ENCODE measurements at places on chromosomes 3 and 15. TPM values are rescaled to one million over a fixed set of nuclear protein-coding genes. Genes with fewer than 3 reads are reported as not detected.

GRCh38 chr3:143329567-143330211 lies 210.1 kb downstream of the CHST2 start:
- H3K27me3 ChIP-seq = no peaks in the 10 kb centered on the region
- DNase-seq = no peak

GRCh38 chr3:123745184-123745855 lies 138.8 kb downstream of the MYLK start:
- H3K36me3 ChIP-seq = 0 out of 2 replicates have a peak, but pooled peaks cover 3% of the 10 kb centered on the region
- no peak for DNase-seq
- no peak overlapping the region for H3K4me3 ChIP-seq
- H3K4me1 ChIP-seq = peaks cover under 1% of the 10 kb centered on the region
- H3K27me3 ChIP-seq = no peaks in the 10 kb centered on the region
- H3K27ac ChIP-seq = no peak overlapping the region

DNA sequence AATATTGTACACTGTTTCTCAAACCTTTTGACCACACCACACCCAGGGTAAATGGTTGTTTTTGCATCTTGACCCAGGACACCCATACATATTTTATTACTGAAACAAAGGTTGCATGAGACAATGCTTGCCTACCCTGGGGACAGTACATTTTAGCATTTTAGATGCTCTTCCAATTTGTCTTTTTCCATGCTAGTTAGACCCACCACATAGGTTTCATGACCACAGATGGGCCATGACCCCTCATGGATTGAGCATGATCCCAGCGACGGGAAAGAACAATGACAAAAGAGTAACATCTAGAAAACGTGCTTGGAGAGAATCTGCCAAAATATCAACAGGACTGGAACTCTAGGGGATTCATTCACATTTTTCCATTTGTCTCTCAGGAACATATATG lies 161.0 kb upstream of the PFN2 start:
- no peaks in the 10 kb centered on the region for H3K36me3 ChIP-seq
- no peak overlapping the region for H3K27ac ChIP-seq
- peaks cover 42% of the 10 kb centered on the region for H3K4me1 ChIP-seq
- no peak overlapping the region for H3K4me3 ChIP-seq
- H3K27me3 ChIP-seq = peaks cover 5% of the 10 kb centered on the region

DNA sequence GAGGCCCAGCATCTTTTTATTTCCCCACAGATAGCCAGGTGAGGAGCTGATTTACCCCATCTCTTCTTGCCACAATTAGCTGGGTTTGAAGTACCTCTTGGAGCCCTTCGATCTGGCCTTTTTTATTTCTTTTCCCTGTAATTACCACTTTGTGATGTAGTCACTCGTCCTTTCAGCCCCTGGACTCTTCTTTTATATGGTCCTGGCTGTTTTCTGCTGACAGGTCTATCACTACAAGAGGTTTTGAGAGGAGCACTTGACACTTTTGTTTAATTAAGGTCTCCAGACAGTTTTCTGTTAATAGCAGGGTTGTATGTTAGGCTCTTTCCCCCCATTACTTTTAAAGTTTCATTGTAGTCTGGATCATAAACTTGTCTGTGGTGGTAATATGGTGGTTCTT lies 11.8 kb downstream of the ATXN7 start:
- H3K4me1 ChIP-seq = peaks cover 31% of the 10 kb centered on the region
- no peak overlapping the region for H3K4me3 ChIP-seq
- H3K27ac ChIP-seq = 0 out of 2 replicates have a peak overlapping the region, but pooled peaks have one; percentile 12
- no peak for DNase-seq
- H3K27me3 ChIP-seq = no peaks in the 10 kb centered on the region

GRCh38 chr15:52551762-52552161 lies 17.1 kb downstream of the ARPP19 start:
- H3K27ac ChIP-seq = no peak overlapping the region
- H3K27me3 ChIP-seq = no peaks in the 10 kb centered on the region
- H3K4me1 ChIP-seq = no peaks in the 10 kb centered on the region
- H3K4me3 ChIP-seq = no peak overlapping the region
- peaks cover 67% of the 10 kb centered on the region for H3K36me3 ChIP-seq

GRCh38 chr3:5240740-5241139 lies 53.2 kb downstream of the EDEM1 start:
- no peaks in the 10 kb centered on the region for H3K4me1 ChIP-seq
- H3K27me3 ChIP-seq = peaks cover 16% of the 10 kb centered on the region
- no peak overlapping the region for H3K4me3 ChIP-seq

DNA sequence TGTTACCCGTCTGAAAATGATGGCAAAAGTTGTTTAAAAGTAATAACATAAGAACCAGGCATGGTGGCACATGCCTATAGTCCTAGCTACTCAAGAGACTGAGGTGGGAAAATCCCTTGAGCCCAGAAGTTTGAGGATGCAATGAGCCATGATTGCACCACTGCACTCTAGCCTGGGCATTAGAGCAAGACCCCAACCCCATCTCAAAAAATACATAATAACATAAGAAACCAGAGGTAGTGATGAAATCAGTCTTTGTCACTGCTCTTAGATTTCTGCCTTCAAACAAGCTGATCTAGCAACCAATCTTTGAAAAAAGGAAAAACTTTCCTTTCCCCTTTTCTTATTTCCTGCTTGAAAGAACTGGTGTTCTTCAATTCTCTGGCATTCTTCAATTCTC lies 71.3 kb downstream of the TMCC1 start:
- peaks cover 2% of the 10 kb centered on the region for H3K4me1 ChIP-seq
- no peak for DNase-seq
- H3K36me3 ChIP-seq = no peaks in the 10 kb centered on the region
- H3K27ac ChIP-seq = no peak overlapping the region
- H3K27me3 ChIP-seq = no peaks in the 10 kb centered on the region

GRCh38 chr3:134104031-134104430 lies 74.3 kb upstream of the SLCO2A1 start:
- peaks cover 53% of the 10 kb centered on the region for H3K36me3 ChIP-seq
- DNase-seq = no peak
- H3K4me3 ChIP-seq = no peak overlapping the region

DNA sequence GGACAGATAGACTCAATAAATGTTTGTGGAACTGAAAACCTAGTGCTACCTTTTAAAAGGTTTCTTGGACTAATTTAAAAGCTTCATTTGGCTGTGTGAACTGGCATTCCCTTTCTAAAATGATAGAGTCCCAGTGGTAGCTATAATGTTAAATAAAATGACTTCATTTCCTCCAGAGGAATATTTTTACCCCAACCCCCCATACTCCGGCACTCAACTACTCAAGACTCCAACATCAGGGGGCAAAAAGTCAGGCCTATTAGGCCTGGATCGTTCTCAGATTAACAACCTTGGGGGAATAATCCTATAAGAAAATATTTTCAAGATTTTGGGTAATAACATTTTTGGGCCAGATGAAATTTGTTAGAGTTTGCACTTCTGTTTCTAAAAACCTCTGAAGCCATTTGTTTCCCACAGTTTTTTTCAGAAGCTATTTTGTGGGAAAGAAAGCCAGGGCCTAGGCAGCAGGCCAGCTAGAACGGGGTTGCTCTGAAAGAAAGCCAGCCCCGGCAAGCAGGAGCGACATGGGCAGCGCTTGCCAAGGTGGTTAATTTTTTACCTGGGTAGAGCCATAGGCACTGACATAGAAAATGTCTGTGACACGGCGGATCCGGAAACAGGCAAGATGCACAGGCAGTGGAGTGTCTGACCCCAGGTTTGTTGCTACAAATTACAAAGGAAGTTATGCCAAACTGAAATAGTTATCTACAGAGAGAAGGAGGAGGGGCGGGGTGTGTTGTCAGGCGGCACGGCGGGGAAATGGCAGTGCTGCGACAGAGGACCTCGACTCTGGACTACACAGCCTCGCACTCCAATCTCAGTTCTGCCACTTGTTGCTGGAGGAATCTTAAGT lies 84.6 kb downstream of the MAGI1 start:
- peak; percentile 18 for DNase-seq
- H3K36me3 ChIP-seq = no peaks in the 10 kb centered on the region
- peaks cover 3% of the 10 kb centered on the region for H3K27me3 ChIP-seq
- no peak overlapping the region for H3K4me3 ChIP-seq

GRCh38 chr3:151918253-151919029 lies 45.0 kb downstream of the SUCNR1 start:
- no peak for DNase-seq
- no peak overlapping the region for H3K27ac ChIP-seq
- no peaks in the 10 kb centered on the region for H3K27me3 ChIP-seq
- H3K4me1 ChIP-seq = no peaks in the 10 kb centered on the region

GRCh38 chr3:27185231-27185989 lies 183.8 kb downstream of the NEK10 start:
- H3K27me3 ChIP-seq = no peaks in the 10 kb centered on the region
- H3K27ac ChIP-seq = no peak overlapping the region
- 0 out of 2 replicates have a peak, but pooled peaks cover 2% of the 10 kb centered on the region for H3K4me1 ChIP-seq
- DNase-seq = no peak
- no peaks in the 10 kb centered on the region for H3K36me3 ChIP-seq

DNA sequence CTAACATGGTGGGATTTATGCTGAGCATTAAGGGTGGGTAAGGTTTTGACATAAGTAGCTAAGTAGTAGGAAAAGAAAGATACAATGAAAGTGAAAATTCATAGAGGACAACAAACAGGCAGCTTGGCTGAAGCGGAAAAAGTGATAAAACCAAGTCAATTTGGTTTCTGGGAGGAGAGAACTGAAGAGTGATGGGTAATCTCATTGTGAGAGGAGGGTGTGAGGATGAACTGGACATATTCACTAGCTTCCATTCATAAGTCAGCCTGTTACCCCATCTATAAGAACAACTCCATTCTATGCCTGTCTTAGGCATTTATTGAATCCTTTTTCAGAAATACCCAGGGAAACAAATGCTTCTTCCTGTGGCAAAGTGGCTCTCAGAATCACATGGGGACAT lies 67.1 kb upstream of the BBX start:
- DNase-seq = no peak
- no peak overlapping the region for H3K27ac ChIP-seq
- H3K36me3 ChIP-seq = no peaks in the 10 kb centered on the region
- H3K4me1 ChIP-seq = no peaks in the 10 kb centered on the region
- H3K4me3 ChIP-seq = no peak overlapping the region
- no peaks in the 10 kb centered on the region for H3K27me3 ChIP-seq

DNA sequence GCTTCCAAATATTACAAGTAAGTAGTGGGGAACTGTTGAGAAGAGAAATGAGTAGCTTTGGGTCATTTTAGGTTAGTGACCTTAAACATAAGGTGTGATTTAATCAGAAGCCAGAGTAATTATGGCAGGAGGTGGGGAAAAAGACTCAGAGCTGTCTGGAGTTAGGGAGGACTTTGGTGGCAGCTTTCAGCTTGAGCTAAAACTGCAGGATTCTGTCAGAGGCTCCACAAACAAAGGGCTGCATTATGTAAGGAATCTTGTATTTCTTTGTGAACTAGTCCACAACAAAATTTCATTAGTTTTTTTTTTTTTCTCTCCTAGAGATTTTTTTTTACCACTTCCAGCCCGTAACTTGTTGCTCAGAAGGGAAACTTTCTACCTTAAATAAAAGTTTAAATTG lies 345.3 kb downstream of the TIGIT start:
- no peak overlapping the region for H3K4me3 ChIP-seq
- H3K36me3 ChIP-seq = peaks cover 8% of the 10 kb centered on the region
- no peak for DNase-seq
- H3K27me3 ChIP-seq = no peaks in the 10 kb centered on the region

DNA sequence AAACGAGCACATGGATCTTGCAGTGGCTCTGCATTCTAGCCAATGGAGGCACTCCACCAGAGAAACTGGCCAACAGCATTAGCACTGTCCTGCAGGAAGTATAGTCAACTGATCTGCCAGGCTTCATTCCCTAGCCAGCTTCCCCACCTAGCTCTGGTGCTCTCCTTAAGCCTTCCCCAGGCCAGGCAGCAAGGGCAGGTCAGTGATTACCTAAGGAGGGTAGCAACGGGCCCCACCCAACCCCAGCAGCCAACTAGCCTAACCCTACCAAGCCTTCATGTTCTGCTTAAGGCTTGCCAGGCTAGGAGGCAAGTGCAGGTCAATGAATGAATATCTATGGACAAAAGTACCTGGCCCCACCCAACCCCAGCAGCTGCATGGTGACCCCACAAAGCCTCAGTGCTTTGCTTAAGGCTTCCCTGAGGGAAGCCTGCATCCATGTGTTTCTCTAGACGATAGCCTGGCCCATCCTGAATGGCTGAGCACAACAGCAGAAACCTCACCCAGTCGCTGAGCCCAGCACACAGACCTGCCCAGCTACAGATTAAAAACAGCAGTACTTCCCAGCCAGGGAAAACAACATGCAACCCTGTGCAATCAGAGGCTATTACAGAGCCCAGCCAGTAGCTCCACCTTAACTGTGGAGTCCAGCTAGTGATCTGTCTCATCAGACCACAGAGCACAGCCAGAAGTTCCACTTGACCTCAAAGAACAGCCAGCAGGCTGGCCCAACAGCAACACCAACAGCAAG lies 28.5 kb downstream of the THBS1 start:
- no peaks in the 10 kb centered on the region for H3K4me1 ChIP-seq
- DNase-seq = no peak
- peaks cover 8% of the 10 kb centered on the region for H3K36me3 ChIP-seq

- no peak overlapping the region for H3K4me3 ChIP-seq
- DNase-seq = no peak
- H3K4me1 ChIP-seq = peaks cover 23% of the 10 kb centered on the region
- no peak overlapping the region for H3K27ac ChIP-seq
- H3K36me3 ChIP-seq = no peaks in the 10 kb centered on the region
- peaks cover 15% of the 10 kb centered on the region for H3K27me3 ChIP-seq
Observed at GRCh38 chr3:44125882-44126281, 115.8 kb upstream of the TOPAZ1 start.

GRCh38 chr3:116808725-116809124 lies 99.1 kb downstream of the TUSC7 start:
- H3K4me1 ChIP-seq = peaks cover 14% of the 10 kb centered on the region
- H3K4me3 ChIP-seq = no peak overlapping the region
- H3K36me3 ChIP-seq = peaks cover 23% of the 10 kb centered on the region
- H3K27ac ChIP-seq = no peak overlapping the region
- no peak for DNase-seq
- H3K27me3 ChIP-seq = no peaks in the 10 kb centered on the region

GRCh38 chr15:40055576-40056293 lies 16.8 kb upstream of the SRP14 start:
- no peak overlapping the region for H3K4me3 ChIP-seq
- no peak for DNase-seq
- no peak overlapping the region for H3K27ac ChIP-seq
- no peaks in the 10 kb centered on the region for H3K36me3 ChIP-seq
- H3K27me3 ChIP-seq = no peaks in the 10 kb centered on the region
- H3K4me1 ChIP-seq = peaks cover 30% of the 10 kb centered on the region

DNA sequence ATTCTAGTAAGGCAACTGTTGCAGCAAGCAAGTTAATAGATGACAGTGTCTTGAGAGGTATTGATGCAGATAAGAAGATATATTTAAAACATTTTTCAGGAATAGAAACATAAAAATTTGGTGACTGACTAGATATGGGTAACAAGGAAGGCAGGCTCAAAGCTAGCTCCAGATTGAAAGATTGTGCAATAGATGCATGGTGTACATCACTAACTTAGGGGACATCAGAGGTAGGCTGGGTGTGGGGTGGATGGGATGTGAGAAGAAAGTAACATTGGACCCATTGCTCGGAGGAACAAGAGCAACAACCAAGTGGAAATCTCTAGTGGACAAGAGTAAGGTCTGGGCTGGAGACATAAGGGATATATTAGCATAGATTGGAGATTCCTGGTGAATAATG lies 306.9 kb downstream of the MCTP2 start:
- H3K36me3 ChIP-seq = no peaks in the 10 kb centered on the region
- no peak for DNase-seq
- H3K27ac ChIP-seq = no peak overlapping the region
- H3K4me3 ChIP-seq = no peak overlapping the region
- H3K27me3 ChIP-seq = no peaks in the 10 kb centered on the region

GRCh38 chr3:124409650-124410275 lies 320.5 kb upstream of the UMPS start:
- no peaks in the 10 kb centered on the region for H3K27me3 ChIP-seq
- no peak overlapping the region for H3K4me3 ChIP-seq
- H3K4me1 ChIP-seq = peaks cover 3% of the 10 kb centered on the region

Gene VIPR1
- 7.1 TPM for total RNA-seq

Gene GUCA1C
- total RNA-seq = not detected

Gene ACKR4
- total RNA-seq = not detected

Gene LSM3
- 17.8 TPM for total RNA-seq

Gene RETNLB
- not detected for total RNA-seq

Gene P3H2
- total RNA-seq = 36.2 TPM

Gene KCNAB1
- 1.1 TPM for total RNA-seq

Gene CTXN2
- total RNA-seq = 0.07 TPM

Measured in WTC11 (cell line).